ENCODE measurements at places on chromosomes 1 and 21.
A peak's percentile ranks its signal among the peaks of the same experiment; 100 is the strongest.

- no peak for DNase-seq
These were observed 8.6 kb upstream of the LRRC8B start for GRCh38 chr1:89516055-89516454.

DNA sequence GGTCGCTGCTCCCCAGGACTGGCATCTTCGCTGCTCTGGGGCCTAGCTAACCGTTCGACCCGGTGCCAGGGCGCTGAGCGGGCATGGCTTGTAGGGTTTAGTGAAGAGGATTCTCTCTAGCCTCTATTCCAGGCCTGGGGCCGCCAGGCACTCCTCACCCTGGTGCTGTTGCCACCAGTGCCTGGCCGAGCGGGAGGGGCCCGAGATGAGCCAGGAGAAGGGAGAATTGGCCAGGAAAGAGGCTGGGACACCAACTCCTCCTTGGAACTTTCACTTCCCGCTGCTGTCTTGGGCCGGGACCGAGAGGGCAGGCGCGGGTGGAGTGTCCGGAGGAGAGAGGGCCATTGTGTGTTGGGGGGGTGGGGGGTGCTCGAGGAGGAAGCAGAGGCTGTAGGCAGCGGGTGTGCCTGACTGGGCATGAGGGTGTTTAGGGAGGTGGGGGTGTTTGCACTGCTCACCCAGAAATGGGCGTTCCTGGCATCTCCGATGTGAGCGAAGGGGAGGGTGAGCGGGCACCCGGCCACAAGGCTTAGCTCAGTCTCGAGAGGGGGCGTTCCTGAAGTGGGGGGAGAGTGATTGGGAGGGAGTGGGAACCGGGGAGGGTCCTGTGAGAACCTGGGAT is 772 bp downstream of the ADAM15 start:
- peak; percentile 27 for DNase-seq

DNA sequence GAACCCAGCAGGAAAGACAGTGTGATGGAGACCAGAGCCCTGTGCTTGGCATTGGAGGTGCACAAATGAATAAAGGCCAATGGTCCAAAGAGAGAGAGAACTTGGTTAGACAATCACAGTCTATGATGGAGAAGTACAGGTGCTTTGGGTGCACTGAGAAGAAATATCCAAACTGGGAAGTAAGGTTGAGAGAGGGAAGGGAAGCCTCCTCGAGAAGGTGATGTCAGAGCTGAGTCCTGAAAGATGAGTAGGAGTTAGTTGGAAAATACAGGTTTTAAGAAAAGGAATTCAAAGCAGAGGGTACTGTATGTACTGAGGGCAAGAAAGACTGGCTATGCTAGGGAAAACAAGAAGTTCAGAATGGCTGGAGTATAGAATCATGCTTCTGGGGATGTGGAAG is 94.1 kb upstream of the CD53 start:
- DNase-seq, result no peak

DNA sequence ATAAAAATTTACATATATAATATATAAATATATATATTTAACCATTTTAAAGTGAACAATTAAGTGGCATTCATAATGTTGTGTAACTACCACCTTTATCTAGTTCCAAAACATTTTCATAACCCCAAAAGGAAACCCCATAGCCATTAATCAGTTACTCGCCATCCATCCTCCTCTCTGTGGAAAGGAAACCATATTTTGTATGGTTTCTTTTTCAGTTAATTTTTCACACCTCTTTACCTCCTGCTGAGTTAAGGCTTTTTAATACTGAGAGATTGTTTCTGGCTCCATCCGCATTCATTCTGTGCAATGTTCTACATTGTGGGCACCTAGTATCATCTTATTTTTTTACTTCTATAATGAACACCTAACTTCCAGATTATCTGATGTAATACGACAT is 512.1 kb downstream of the LMO4 start:
- no peak for DNase-seq

- no peak for DNase-seq
These were observed 78.1 kb downstream of the DHRS3 start for GRCh38 chr1:12539705-12540579.

DNA sequence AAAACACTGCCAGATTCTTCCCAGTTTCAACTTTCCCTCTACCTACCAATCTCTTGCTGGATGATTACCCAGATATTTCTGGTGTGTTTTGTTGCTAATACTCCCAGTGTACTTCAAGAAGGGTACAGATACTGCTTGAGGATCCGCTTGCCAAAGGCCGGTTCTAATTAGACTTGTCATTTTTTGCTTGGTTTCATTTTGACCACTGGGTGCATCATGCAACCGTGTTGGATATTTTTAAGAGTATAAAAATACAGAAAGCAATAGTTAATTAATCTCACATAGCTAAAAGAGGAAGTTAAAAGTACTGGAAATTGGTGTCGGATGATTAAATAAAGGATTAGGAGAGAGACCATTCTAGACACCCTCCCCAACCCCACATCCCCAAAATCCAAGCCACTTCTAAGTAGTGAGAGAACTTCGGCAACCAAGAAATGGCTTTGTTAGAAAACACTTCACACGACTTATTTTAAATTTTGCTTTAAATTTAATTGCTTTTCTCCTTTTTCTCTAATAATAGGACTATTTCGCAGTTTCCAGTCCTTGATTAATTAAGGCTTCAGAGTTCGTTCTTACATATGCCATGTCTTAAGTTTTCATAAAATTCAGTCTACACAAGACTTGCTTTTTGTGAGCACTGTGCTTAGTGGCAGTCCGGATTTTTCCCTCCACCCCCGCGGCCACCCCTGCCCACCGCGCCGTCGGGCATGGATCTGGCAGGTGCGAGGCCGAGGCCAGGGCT is 2.5 kb upstream of the CDKN2C start:
- peak; percentile 90 for DNase-seq

DNA sequence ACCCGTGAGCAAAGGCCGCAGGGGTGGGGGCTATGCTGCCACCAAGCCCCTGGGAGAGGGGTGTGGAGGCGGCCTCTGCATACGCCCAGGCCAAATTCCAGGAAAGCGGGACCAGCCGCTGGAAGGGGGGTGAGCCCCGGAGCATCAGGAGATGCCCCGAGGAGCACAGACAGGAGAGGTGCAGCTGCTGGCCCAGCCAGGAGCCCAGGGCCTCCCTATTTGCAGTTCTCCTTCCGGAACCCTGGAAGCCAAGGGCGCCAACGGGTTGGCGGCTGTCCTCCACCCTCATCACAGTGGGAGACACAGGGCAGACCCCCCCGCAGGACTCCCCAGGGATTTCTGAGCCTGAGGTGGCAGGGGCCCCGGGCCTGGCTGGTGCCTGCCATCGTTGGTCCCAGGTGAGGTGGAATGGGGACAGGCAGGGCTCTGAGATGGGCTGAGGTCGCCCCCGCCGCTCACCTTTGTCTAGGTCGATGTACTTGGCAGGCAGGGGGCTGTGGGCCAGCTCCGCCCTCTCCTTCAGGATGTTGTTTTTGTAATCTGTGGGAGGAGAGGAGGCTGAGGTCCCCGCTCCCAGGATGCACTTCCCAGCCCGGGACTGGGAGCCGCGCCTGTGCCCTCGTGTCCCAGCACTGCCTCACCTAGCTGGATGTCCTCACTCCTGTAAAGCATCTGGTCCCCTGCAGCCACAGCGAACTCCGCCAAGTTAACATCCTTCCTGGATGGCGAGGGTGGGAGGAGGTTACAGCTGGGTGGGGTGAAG is 4.4 kb upstream of the DVL1 start:
- no peak for DNase-seq

DNA sequence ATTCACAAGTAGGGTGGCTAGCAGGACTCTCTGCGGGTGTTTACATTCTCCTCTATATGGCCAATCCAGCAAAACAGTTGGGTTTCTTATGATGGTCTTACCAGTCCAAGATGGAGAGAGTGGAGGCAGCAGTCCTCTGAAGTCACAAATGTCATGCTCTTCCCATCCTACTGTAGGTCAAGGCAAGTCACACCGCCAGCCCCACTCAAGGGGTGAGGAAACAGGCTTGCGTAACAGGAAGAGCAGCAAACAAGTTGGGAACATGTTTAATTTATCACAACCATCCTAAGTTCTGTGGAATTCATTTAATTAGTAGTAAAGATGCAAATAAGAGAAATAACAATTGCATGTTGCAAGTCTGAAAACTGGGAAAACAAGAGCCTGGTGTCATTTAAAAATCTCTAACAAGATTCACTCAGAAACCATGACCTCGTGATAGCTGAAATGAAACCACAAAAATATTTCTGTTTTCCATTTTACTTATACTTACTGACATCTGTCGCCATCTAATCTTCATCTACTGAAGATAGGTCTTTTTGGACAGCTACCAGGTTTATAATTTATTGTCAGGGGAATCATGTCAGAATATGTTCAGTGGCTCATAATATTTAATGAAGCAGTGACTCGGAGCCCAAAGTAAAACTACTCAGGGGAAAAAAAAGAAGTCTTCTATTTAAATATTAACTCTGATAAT is 349.1 kb upstream of the FMN2 start:
- no peak for DNase-seq

GRCh38 chr1:111281411-111281810 is 9.2 kb upstream of the CHIA start:
- DNase-seq, result no peak

- DNase-seq, result no peak
These were observed 38.9 kb downstream of the LEPR start for GRCh38 chr1:65459397-65459768.

All from NCI-H2029 treated with DMSO at 0.1 percent for 48 hours (cell line).